ENCODE measurements at places on chromosomes 5 and 9.

DNA sequence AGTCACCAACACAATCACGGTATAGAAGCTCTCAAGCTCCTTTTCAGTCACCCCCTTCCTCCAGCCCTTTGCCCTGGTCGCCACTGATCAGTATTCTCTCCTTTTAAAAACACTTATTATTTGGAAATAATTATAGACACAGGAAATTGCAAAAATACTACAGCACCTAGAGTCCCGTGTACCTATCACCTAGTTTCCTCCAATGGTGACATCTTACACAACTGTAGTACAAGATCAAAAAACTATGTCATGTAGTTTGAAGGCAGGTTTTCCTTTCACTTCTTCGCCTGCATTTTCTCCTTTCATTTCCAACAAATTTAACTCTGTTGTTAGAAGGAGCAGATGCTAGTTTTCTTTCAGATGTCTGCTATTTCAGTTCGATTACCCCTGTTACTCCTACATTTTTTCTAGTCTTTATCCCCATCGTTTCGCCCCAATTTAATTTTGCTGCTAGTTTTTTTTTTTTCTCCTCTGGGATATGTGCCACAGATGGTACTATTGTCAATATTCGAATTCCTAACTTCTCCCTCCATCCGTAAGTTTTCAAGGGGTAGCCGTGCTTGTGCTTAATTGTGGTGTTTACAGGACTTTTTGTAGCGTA is 612 bp upstream of the ATG10 start:
- no peak for DNase-seq

DNA sequence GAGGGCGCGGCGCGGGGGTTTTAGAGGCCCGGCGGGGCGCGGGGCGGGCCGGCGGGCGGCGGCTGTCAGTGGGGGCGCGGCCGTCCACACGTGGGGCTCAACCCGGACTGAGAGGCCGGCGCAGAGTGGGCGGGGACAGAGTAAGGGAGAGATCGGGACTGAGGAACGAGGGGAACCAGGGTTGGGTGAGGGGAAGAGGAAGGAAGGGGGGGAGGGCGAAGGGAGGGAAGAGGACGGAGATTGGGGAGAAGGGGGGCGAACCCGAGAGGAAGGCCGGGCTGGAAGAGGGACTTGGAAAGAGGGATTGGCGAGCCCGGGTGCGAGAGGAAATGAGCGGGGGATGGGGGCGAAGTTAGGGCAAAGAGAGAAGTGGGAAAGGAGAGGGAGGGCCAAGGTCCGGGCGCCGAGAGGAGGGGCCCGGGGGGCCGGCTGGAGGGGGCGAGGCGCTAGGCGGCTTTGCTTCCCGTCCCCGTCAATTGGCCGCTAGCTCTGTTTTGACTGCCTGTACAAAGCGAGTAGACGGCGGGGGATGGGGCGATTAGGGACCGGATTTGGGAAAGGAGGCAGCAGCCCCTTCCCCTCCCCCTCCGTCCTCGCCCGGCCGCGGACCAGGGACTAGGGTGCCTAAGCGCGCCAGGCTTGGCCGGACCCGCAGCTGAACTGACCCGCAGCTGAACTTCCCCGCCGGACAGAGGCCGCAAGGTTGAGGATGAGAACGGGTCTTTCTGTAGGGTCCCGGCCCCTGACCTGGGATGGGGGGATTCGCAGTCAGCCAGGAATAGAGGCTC is 399 bp upstream of the FBN2 start:
- no peak for DNase-seq

DNA sequence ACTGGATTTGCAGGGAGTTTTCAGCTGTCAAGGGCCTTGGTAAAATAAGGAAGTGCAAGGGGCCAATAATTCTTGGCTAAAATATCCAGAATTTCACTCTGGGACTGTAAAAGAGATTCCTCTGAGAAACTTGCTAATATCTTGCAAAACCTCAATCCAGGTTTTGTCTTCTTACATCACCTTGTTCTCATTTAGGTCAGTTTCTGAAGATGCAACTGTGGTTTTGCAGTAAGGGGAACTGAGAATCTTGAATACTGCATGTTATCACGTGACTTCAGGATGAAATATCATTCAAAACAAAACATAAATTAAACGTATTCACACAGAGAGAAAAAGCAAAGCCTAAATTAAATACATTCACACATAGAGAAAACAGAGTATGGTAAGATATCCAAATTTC is 35.0 kb upstream of the RIC1 start:
- DNase-seq = no peak

GRCh38 chr5:176740131-176740701 is 70.1 kb upstream of the UNC5A start:
- DNase-seq = no peak

- no peak for DNase-seq
Observed at GRCh38 chr5:174307031-174307408, 261.5 kb downstream of the NSG2 start.

- DNase-seq = no peak
Observed at GRCh38 chr5:662751-663435, 30.3 kb downstream of the TPPP start.

GRCh38 chr5:35058374-35058788 is 10.6 kb upstream of the AGXT2 start:
- no peak for DNase-seq

GRCh38 chr5:10332301-10332700 is 21.2 kb upstream of the MARCHF6 start:
- no peak for DNase-seq

DNA sequence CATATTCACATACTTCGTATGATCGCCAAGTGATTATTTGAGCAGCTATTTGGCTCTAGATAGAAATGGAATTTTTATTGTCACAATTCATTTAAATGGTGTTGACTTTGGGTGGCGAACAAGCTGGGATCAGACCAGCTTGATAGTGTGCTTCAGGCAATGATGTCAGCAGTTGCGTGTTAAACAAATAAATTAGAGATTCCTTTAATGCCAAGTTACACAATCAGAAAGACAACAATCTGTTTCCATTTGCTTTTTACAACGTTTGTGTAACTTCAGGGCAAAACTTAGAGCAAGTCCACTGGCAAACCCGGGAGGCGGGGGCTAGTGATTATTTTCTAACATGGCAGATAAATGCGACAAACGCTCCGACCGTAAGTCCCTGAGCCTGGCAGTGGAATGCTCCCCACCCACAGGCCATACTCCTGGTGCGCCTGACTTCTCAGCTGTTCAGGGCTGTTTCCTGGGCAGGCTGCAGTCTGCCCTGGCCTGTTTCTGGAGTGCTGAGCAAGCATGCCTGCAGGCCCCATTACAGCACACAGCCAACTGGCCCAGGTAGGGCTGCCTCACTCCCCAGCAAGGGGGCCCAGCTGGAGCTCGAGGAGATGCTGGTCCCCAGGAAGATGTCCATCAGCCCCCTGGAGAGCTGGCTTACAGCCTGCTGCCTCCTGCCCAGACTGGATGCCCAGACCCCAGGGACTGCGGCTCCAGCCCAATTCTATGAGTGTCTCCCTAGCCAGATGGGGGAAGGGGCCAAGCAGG is 88.7 kb downstream of the BASP1 start:
- no peak for DNase-seq

- no peak for DNase-seq
Observed at GRCh38 chr9:121242959-121243346, 25.0 kb upstream of the GSN start.

DNA sequence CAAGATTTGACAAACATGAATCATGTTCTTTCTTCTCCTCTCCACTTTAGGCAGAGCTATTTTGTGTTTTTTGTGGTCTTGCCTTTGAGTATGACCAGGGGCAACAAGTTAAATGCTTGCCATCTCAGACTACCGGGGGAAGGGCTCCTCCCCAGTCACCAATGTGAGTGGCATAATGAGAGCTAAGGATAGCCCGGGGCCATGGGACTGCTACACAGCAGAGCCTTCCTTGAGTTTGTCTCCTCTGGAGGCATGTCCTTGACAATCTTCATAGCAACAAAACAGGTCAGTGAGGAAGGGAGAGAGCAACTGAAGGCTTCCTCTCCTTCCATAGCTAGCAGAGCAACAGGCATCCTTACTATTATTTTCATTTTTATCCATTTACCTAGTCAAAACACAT is 299.3 kb downstream of the ENC1 start:
- DNase-seq = no peak

DNA sequence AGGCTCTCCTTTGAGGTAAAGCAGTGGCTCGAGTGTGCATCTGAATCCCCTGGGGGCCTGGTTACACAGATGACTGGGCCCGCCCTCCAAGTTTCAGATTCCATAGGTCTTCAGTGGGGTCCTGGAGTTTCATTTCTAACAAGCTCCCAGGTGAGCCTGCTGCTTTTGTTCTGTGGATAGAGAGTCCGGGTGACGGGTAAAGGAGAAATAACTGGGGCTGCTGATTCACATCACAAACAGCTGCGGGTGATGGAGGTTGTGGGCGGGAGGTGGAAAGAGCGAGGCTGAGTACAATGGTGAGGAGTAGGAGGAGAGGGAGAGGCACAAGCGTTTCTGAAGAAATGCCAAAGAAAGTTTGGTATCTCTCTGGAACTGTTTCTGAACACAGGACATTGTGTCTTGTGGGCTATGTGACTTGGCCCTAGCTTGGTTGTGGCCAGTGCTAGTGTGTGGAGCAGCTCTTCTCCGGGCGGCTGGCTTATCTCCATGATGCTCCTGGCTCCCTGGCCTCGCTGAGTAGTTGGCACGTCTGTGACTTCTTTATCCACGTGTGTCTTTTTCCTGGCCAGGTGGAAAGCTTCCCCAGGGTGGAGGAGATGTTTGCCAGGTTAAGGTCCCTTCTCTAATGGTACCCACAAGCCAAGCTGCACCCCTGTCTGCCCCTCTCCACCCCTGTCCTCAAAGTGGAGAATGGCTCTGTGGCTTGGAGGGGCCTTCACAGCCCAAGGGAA is 61.7 kb downstream of the HSPA4 start:
- no peak for DNase-seq

- no peak for DNase-seq
Observed at GRCh38 chr5:108649106-108649505, 98.6 kb upstream of the FER start.

DNA sequence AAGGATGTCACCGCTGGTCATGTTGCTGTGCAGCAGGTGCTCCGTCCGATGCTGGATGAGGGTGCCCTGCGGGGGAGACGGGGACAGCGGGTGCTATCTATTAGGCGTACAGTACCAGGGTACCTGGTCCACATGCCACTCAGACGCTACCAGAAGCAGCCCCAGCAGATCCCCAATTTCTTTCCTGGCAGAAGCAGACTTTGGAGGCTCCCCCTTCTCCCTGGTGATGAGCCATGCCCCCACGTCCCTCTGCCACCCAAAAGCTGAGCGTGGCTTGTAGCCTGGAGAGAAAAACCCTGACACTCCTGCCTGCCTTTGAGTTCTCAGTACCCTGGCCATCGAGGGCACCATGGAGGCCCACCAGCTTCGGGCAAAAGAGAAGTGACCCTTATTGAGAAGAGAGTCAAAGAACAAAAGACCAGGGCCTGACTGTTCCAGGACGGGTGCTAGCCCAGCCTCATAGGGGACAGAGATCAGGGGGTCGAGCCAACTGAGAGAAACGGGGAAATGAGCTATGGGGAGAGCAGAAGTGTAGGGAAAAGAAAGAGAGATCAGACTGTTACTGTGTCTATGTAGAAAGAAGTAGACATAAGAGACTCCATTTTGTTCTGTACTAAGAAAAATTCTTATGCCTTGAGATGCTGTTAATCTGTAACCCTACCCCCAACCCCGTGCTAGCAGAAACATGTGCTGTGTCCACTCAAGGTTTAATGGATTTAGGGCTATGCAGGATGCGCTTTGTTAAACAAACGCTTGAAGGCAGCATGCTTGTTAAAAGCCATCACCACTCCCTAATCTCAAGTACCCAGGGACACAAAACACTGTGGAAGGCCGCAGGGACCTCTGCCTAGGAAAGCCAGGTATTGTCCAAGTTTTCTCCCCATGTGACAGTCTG is 62.0 kb upstream of the ZNF354B start:
- no peak for DNase-seq

GRCh38 chr5:67115246-67115645 is 81.4 kb downstream of the CD180 start:
- no peak for DNase-seq

DNA sequence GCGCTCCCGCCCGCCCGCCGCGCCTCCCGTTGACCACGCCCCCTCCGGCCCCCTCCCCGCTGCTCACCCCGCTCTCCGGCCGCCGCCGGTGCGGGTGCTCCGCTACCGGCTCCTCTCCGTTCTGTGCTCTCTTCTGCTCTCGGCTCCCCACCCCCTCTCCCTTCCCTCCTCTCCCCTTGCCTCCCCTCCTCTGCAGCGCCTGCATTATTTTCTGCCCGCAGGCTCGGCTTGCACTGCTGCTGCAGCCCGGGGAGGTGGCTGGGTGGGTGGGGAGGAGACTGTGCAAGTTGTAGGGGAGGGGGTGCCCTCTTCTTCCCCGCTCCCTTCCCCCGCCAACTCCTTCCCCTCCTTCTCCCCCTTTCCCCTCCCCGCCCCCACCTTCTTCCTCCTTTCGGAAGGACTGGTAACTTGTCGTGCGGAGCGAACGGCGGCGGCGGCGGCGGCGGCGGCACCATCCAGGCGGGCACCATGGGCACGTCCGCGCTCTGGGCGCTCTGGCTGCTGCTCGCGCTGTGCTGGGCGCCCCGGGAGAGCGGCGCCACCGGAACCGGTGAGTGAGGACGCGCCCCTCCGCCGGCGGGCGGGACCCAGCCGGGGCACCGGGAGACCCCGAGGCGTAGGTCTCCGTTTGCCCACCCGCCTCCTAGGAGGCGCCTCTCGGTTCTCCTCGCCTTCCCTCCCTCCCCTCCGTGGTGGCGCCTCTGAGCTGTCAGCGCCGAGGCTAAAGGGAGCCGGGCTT is at the start of gene VLDLR:
Gene VLDLR, plus strand, starts transcription at position 66 of the 739 bp plus-strand sequence. Its CDS starts 403 bp downstream, at position 469.
- no peak for DNase-seq

DNA sequence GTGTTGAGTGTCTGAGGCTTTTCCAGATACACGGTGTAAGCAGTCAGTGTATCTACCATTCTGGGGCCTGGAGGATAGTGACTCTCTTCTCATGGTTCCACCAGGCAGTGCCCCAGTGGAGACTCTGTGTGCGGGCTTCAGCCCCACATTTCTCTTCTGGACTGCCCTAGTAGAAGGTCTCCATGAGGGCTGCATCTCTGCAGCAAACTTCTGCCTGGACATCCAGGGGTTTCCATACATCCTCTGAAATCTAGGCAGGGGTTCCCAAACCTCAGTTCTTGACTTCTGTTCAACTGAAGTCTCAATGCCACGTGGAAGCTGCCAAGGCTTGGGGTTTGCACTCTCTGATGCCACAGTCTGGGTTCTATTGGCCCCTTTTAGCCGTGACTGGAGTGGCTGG is 256.6 kb upstream of the ITGA1 start:
- DNase-seq = no peak

GRCh38 chr9:90103771-90104170 is 499.0 kb downstream of the GADD45G start:
- DNase-seq = no peak

DNA sequence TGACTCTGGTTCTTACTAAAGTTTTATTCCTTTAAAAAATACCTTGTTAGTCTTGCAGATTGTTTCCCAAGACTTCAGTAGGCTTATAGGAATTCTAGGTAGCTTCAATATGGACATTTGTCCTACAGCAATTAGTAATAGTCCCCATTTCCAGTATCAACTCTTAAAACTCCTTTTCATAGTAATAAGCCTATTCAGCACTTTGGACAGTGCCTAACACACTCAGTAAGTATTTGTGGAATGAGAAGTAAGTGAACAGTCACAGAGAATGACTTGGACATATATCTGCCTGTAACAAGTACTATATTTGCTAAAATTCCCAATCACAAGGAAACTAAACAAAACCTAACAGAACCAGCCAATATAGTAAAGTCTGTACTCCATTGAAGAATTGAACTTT is 1291.8 kb upstream of the DMAC1 start:
- DNase-seq = no peak

GRCh38 chr9:34601937-34602573 is 9.8 kb downstream of the RPP25L start:
- no peak for DNase-seq

GRCh38 chr5:72392326-72392733 is 72.2 kb downstream of the PTCD2 start:
- DNase-seq = peak; percentile 37

GRCh38 chr5:1966461-1966860 is 83.7 kb upstream of the IRX4 start:
- no peak for DNase-seq
